ENCODE measurements at places on chromosomes 3 and 15.
A peak's percentile ranks its signal among the peaks of the same experiment; 100 is the strongest.

GRCh38 chr15:38564557-38565286, at the start of gene RASGRP1:
Gene RASGRP1, minus strand, starts transcription at chr15:38564814. Its CDS starts 186 bp downstream, at chr15:38564628.
- peak; percentile 60 for DNase-seq

DNA sequence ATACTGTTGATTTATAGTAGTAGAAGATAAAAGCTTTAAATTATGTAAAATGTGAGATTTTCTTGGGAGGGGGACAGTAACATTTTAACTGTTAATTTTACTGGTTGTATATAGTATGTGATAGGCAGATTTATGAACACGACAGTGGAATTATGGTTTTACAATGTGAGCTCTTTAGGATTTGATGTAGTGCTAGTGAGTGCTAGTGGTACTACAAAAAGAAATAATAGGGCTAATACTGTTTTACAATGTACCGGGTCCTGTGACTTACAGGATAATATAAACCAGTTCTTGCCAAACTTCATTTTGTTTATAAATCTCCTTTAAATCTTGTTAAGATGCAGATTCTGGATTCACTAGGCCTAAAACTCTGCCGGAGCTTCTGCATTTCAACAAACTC, 165.7 kb downstream of the TCF12 start:
- no peak for DNase-seq

DNA sequence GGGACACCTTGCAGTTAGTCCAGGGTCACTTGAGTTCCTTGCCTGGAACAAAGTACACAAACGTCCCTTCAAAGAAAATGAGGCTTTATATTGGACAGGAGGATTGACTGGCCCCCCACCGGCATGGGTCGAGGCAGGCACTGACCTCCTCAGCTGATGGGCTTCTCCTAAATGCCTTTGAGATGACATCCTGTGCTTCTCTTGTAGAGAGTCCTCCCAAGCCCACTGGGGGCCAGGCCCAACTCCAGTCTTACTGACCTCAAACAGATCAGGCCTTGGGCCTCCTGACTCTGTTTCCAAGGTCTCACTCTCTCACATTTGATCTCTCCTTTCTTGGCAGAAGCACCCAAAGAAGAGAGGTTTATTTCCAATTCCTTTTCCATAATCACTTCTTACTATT, 516.1 kb downstream of the MCTP2 start:
- no peak for DNase-seq

GRCh38 chr3:127389420-127389819, 101.6 kb upstream of the PRR20G start:
- DNase-seq: no peak

DNA sequence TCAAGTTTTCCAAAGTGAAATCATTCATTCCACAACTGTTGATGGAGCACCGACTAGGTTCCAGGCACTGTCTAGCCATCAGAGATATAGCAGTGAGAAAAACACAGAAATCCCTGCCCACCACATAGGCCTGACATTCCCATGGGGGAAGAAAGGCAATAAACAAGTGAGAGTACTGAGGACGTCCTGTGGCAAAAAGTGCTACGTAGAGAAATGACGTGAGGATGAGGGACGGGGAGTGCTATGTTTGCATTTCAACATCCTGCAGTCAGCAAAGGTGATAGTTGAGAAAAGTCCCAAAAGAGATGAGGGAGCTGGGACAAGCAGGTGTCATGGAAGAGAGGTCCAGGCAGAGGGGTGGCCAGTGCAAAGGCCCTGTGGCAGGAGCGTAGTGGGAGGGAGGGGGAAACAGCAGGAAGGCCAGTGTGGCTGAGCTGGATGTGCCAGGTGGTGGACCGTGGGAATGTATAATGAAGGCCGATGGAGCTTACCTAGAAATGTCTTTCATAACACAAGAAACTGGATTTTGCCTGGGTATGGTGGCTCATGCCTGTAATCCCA, 10.4 kb upstream of the FURIN start:
- DNase-seq: no peak

- DNase-seq: no peak
Observed at GRCh38 chr15:62108411-62108810, 41.6 kb downstream of the C2CD4A start.

GRCh38 chr3:5297895-5298294, 110.4 kb downstream of the EDEM1 start:
- DNase-seq: no peak

- no peak for DNase-seq
Observed at GRCh38 chr3:111692593-111693552, 97.7 kb upstream of the ZBED2 start.

- DNase-seq: no peak
Observed at GRCh38 chr3:195768414-195768813, 43.3 kb downstream of the MUC4 start.

GRCh38 chr3:65402597-65402996, 636.1 kb downstream of the MAGI1 start:
- no peak for DNase-seq

GRCh38 chr15:57541805-57542504, 49.7 kb upstream of the MYZAP start:
- peak; percentile 47 for DNase-seq

- peak; percentile 17 for DNase-seq
Observed at GRCh38 chr3:149536429-149536828, 61.9 kb downstream of the TM4SF4 start.

DNA sequence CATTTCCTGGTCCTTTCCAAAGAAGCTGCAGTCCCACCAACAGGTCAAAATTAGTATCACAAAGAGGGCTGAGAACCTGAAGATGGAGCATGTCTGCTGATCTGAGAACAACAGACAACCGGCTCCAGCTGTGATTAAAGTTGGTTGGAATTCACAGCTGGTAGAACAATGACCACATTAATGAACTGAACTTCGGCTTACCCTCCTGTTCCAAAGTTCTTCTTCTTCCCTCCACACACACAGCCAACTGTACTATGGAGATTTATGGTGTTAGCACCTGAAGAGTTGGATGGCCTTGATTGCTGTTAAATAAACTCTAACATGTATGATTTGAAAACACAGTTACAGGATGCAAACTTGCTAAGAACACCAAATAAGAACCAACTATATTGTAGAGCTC, 27.4 kb upstream of the ROPN1 start:
- no peak for DNase-seq

- no peak for DNase-seq
Observed at GRCh38 chr3:25872200-25872877, 82.4 kb downstream of the OXSM start.

- no peak for DNase-seq
Observed at GRCh38 chr15:101201411-101202174, 50.3 kb downstream of the CHSY1 start.

- no peak for DNase-seq
Observed at GRCh38 chr3:39933986-39934693, 124.7 kb downstream of the MYRIP start.

DNA sequence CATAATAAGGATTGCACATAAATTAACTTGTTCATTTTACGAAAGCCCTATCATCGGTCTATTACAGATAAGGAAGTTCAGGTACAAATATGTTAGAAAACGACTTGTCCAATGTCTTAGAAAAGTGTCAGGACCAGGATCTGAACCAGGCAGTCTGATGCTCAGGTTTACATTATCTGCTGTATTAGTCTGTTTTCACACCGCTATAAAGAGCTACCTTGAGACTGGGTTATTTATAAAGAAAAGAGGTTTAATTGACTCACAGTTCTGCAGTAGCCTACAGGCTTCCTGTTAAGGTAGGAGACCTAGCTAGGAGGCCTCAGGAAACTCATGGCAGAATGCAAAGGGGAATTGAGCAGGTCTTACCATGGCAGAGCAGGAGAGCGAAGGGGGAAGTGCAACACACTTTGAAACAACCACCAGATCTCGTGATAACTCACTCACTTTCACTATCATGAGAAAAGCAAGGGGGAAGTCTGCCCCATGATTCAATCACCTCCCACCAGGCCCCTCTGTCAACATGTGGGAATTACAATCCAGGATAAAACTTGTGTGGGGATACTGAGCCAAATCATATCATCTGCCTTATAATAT, 45.8 kb upstream of the GOLIM4 start:
- DNase-seq: no peak

GRCh38 chr3:45227946-45228345, 1.9 kb upstream of the TMEM158 start:
- DNase-seq: no peak

- no peak for DNase-seq
Observed at GRCh38 chr3:146577662-146578061, 27.5 kb downstream of the PLSCR5 start.

GRCh38 chr15:60682115-60682514, 203.2 kb upstream of the ICE2 start:
- DNase-seq: no peak

- no peak for DNase-seq
Observed at GRCh38 chr15:68787609-68788263, 33.0 kb downstream of the ANP32A start.

All from progenitor cell of endocrine pancreas (in vitro differentiated cells).